HCEC 1CT (cell line): ENCODE measurements at places on chromosomes 16 and 17.

DNA sequence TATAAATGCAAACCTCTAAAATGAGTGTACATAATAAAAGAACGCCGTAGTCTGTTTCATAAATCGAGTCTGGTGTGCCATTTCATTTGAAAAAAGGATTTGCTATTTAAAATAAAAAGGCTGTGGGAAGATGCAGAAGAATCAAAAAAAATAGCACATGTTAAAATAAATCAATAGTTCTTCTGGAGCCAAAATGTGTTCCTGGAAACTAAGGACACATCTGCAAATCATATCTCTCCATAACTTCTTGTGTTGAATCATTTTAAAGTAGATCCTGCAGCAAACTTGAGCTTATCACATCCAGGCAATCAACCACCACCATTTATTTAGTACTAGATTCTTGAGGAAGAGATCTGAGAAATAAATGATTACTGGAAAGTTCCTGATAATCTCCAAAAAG lies 29.0 kb downstream of the XPO6 start:
- no peak for DNase-seq

GRCh38 chr16:58393138-58393504 lies 850 bp downstream of the GINS3 start:
- DNase-seq, result no peak

DNA sequence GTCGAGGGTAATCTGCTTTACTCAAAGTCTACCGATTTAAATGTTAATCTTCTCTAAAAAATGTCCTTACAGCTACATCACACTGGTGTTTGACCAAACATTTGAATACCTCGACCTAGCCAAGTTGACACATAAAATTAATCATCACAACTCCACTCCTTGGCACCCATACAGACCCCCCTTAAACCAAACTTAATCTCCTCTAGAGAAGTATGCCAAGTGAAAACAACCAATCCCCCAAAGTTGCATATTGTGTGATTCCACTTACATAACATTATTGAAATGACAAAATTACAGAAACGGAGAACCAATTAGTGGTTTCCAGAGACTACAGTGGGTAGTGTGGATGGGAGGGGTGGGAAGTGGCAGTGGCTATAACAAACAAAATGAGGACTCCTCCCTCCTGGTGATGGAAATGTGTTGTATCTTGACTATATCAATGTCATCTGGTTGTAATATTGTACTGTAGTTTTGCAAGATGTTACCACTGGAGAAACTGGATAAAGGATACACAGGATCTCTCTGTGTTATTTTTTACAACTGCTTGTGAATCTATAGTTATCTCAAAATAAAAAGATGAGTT lies 39.4 kb downstream of the CAPNS2 start:
- DNase-seq, result no peak

DNA sequence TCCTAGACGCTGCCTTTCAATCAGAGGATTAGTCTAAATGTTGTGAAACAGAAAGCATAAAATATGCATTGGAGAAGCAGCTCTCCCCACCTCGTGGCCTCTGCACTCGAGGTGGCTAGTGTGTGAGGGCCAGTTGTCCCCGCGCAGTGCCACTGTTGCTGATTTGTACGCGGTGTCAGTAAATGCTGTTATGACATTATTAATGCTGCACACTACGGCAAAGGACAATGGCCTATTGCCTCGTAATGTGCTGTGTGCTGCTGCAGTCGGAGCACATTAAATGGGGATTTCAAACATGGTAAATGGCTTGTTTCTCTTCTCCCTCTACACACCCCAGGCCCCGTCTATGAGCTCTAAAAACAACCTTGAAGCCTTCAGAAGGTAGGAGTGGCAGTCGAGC lies 5.7 kb upstream of the MGAT5B start:
- no peak for DNase-seq

- no peak for DNase-seq
These were observed 43.6 kb downstream of the NOS2 start for GRCh38 chr17:27756467-27757371.

DNA sequence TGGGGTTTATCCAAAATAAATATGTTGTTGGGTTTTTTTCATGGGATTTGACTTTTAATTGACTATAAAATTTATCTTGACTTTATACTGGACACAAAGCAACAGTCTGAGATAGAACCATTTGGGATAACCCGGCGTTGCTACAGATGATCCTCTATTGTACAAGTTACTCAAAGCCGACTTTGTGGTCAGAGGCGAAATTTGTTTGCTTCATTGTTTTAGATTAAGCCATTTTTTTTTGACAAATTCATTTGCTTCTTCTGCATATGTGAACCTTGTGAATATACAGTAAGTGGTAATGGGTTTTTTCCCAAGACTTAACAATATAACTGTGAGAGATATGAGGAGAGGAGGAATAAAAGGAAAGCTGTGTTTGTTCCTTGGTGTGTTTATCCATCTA lies 11.8 kb downstream of the MYO1D start:
- no peak for DNase-seq

GRCh38 chr17:7889166-7889955 lies 772 bp downstream of the CHD3 start:
- peak; percentile 82 for DNase-seq

DNA sequence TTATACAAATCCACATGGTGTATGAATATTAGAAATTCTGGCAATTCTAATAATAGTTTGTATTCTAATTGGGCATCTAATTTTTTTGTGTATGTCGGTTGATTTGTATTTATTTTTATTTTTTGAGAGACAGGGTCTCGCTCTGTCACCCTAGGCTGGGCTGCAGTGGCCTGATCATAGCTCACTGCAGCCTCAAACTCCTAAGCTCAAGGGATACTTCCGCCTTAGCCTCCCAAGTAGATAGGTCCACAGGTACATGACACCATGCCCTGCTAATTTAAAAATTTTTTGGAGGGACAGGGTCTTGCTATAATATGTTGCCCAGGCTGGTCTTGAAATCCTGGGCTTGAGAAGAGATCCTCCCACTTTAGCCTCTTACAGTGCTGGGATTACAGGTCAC lies 104.6 kb downstream of the TRIM37 start:
- no peak for DNase-seq

GRCh38 chr16:58451945-58452401 lies 48.0 kb upstream of the NDRG4 start:
- peak; percentile 83 for DNase-seq

- no peak for DNase-seq
These were observed 23.3 kb upstream of the HOXB13 start for GRCh38 chr17:48751733-48752398.

DNA sequence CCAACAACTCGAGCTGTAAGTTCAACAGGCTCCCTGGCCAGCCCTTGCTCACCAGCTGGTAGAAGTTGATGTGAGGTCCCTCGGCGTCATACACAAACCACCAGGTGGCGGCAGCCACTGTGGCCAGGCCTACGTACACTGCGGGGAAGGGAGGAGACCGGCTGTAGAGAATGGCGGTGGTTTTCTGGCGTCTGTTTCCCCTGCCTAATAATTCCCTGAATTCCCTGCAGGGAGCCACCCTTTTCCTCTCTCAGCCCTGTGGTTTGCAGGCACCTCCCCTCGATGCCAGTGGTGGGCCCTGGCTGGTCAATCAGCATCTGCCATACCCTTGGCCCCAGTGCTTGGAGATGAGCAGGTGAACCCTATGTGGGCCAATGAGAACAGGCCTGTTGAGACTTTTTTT lies 18.9 kb upstream of the P2RX1 start:
- peak; percentile 64 for DNase-seq

- no peak for DNase-seq
These were observed 28.3 kb downstream of the STH start for GRCh38 chr17:46027048-46027975.

GRCh38 chr16:13961099-13961811 lies 41.3 kb downstream of the ERCC4 start:
- peak; percentile 12 for DNase-seq
